ENCODE measurements at places on chromosomes 5 and 9.
A peak's percentile ranks its signal among the peaks of the same experiment; 100 is the strongest.

DNA sequence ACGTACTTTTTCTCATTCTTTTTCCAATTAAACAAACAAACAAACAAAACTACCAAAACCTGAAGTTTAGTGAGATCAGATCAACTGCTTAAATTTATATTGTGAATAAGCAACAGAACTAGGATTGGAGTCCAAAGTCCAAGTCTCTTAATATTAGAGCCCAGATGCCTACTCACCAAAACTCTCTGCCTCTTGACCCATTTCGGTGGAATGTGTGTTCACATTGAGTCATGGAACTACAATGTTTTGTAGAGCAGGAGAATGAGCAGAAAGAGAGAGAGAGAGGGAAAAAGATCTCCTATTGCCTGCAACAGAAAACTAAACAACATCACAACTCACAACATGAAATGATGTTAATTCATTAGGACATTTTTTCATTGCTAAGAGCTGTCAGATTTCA, 751.1 kb downstream of the TLR4 start:
- DNase-seq = no peak

- DNase-seq = no peak
These were observed 108.5 kb downstream of the ARHGAP26 start for GRCh38 chr5:142878638-142879037.

- no peak for DNase-seq
These were observed 66.5 kb upstream of the MAST4 start for GRCh38 chr5:66529704-66530103.

- no peak for DNase-seq
These were observed 14.9 kb downstream of the EXOSC3 start for GRCh38 chr9:37769995-37770394.

DNA sequence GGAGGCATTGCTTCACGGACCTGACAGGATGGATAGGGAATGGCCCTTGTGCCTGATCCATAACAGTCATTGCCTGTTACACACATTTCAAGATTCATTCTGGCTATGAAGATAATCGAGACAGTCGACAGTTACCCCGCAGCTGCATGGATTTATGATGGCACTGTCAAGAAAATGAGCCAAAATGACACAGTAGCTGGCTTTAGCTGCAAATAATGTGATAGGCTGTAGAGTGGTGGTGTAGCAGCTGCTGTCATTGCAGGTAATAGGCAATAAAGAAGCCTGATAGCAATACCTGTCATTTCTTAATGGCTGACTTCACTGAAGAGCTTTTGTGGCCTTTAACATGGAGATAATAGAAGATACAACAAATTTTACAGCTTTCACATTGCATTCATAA, 1085.2 kb upstream of the ARRDC3 start:
- DNase-seq = no peak

DNA sequence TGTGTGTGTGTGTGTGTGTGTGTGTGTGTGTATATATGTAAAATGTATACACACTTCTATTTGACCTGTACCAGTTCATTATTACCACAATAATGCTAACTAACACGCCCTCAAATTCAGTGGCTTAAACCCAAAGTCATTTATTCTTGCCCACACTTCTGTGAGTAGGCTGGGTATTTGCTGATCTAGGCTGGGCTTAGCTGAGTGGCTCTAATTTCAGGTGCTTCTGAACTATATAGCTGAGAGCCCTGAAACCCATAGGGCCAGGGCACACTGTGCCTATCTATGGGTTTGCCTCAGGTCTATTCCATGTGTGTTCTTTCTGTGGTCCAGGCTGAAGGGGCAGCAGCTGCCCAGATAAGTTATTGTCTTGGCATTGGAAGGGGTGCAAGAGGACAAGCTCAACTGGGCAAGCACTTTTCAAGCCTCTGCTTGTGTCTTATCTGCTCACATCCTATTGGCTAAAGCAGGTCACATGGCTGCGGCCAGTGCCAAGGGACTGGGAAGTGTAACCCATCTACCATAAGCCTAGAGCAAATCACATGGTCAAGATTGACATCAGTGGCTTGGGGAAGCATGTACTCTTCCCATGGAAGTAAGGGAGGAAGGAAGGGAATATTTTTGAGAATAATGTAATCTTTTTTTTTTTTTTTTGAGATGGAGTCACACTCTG, 139.9 kb downstream of the PALM2AKAP2 start:
- no peak for DNase-seq

DNA sequence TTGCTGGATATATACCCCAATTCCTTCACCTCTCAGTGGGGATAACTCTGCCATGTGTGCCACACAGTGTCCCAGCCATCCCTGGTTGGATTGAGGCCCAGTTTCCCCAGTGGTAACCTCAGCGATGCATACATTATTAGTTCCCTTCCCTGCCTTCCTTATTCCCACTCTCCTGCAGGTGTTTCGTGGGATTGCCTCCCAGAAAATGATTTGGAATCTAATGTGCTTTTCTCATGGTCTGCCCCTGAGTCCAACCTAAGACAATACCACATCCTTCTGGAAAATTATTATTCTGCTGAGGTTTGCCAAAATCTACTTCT, 8.4 kb upstream of the SPINK4 start:
- DNase-seq = no peak

GRCh38 chr9:110188991-110189390, 19.0 kb downstream of the C9orf152 start:
- no peak for DNase-seq

DNA sequence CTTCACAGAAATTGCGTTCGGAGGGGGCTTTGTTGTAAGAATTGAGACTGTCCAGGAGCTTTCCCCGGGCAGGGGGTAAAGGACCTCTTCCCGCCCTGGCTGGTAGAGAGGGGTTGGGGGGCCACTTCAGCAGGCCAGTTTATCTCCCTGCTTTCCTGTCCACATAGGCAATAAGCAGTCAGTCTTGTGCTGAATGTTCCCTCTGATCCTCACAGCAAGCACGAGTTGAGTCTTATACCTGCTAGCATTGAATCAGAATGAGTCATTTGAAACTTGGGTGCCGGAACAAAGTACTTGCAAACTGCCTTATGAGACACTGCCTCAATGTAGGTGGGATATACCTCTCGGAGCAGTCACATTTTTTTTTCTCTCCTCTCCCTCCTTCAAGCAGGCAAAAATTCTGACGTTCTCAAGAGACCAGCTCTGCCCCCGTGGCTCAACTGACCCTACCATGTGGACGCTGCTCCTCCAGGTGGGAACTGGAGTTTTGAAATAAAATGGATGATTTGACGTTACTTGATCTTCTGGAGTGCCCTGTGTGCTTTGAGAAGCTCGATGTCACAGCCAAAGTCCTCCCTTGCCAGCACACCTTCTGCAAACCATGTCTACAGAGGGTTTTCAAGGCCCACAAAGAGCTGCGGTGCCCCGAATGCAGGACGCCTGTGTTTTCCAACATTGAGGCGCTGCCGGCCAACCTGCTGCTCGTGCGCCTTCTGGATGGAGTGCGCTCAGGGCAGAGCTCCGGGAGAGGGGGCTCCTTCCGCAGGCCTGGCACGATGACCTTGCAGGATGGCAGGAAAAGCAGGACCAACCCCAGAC, 1.3 kb downstream of the SH3RF2 start:
- DNase-seq = no peak

GRCh38 chr5:165209101-165209727, 1703.8 kb downstream of the MAT2B start:
- DNase-seq = no peak

GRCh38 chr5:83827111-83827557, 106.5 kb upstream of the HAPLN1 start:
- DNase-seq = no peak

- DNase-seq = no peak
These were observed at the start of gene CAPSL for GRCh38 chr5:35938568-35939227. TSS of gene CAPSL (minus strand) at chr5:35938622. CDS start at chr5:35921120, 17,502 bp downstream.

GRCh38 chr5:169331292-169331852, 30.4 kb upstream of the SLIT3 start:
- DNase-seq = no peak

DNA sequence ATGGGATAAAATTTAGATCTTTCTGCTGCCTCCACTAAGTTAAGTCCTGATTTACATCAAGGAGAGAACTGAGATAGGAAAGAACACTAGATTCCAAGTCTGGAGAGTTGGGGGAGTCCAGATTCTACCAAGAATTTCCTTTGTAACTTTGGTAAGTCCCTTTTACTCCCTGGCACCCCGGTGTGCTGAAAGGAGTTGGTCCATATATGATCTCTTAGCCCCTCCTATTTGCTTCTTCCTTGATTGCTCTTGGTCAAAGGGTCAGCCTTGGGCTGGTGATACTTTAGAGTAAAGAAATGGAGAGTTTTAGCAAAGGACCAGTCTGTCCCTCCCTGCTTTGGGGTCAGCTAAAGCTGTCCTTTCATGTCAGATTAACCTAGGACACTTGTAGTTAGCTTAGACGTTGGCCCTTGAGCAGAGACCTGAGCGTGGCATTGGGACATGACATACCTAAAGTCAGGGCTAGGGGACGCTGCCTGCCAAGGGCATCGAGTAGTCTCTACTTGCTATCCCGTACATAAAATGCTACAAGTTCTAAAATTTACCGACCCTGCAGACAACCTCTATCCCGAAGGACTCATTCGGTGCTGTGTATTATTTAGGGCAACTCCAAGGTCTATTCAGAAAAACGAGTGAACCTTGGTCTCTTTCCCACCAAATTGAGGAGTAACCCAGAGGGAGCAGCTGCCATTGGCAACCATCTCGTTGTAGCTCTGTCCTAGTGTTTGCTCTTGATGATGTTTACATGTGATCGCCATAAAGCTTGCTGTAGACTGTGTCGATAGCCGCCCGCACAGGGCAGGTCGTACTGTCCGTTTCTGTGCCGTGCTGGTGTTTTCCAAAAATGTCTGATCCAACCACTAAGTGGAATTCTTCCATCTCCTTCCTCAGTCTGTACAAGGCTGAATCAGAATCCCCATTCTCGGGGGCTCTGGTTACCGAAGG, 94.4 kb downstream of the PDE6A start:
- no peak for DNase-seq

GRCh38 chr5:91690921-91691320, 307.8 kb upstream of the ARRDC3 start:
- DNase-seq = no peak

- DNase-seq = no peak
These were observed 85.4 kb downstream of the RXRA start for GRCh38 chr9:134411440-134412297.

DNA sequence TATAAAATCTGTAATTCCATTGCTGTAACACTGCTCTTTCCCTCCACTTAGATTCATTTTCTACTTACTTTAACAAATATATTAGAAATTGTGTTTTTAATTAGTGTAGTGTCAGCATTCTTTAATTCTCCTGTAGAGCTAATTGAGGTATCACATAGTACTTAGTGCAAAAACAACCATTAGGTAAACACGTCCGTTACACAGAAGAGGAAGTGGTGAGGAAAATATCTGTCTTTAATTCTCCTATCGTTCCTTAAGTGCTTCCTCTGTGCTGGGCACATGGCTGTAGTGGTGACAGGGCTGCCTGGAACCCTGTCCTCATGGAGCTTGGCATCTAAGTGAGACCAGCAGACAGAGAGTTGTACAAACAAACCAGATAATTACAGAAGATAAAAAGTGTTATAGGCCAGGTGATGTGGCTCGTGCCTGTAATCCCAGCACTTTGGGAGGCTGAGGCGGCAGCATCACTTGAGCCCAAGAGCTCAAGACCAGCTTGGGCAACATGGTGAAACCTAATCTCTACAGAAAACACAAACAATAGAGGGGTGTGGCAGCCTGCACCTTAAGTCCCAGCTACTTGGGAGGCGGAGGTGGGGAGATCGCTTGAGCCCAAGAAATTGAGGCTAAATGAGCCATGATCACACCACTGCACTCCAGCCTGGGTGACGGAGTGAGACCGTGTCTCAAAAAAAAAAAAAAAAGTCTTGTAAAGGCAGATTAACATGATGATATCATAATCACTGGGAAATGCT, 36.4 kb downstream of the PARP8 start:
- no peak for DNase-seq

- no peak for DNase-seq
These were observed 586.6 kb upstream of the TLE4 start for GRCh38 chr9:78985084-78985738.

DNA sequence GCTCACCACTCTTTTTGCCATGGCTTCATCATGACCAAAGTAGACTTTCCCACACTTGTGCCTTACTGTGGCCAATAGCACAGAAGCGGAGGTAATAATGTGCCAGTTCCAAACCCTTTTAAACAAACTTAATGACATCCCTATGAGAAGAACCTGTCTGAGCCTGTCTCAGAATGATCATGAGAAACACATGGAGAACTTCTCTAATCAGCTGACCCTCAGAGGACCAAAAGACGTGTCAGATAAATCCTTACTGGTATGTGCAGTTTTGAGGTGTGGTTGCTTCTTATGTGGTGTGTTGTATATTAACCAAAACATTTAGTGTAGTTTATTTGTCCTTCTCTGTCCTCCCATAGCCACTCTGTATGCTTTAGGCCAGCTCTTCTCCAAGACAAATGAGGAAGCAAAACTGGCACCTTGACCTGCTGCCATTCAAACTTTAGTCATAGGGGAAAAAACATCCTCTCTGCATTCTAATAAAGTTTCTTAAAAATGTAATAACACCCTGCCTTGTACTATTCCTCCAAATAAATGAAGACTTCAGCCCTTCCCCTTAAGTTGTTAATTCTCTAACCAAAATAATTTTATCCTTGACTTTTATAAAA, 168.9 kb downstream of the MUSK start:
- DNase-seq = no peak

GRCh38 chr5:138274189-138274853, at the start of gene GFRA3:
TSS of gene GFRA3 (minus strand) at chr5:138274621. CDS start at chr5:138274424, 197 bp downstream.
- DNase-seq = peak; percentile 3

DNA sequence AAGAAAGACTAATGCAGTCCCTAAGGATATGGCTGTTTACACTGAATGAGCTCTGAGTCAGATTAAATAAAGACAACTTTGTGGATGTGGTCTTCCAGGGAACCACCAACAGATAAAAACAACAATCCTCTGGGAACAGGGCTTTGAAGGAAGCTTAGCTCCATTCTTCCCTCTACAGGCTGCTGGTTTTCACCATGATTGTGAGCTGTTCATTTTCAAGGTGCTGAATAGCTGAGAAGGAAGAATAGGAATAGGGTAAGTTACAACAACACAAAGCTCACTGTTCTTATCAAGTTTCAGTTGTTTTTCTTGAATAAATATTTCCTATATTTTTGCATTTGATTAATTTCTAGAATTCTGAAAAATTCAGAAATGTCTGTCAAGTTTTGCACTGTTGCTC, 25.9 kb upstream of the PTAR1 start:
- no peak for DNase-seq

DNA sequence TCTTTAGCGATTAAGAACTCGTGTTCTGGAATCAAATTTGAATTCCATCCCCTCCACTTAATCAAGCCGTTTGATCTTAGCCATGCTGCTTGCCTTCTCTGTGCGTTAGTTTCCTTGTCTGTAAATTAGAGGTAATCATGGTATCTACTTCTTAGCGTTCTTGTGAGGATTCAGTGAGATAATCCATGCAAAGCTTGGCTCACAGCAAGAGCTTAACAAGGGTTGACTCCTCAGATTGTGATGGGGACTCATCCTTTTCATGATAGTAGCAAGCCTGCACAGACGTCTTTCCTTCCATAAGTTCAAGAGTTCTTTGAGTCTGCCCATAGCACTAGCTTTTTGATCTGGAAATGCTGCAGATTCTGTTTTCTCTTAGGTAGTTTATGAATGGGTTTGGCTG, 72.8 kb downstream of the TRIO start:
- DNase-seq = no peak

GRCh38 chr5:94499806-94500205, 118.6 kb downstream of the KIAA0825 start:
- no peak for DNase-seq

- DNase-seq = no peak
These were observed 216.2 kb upstream of the IER5L start for GRCh38 chr9:129394061-129394885.
